ENCODE measurements at places on chromosomes 1 and 21. TPM values are rescaled to one million over a fixed set of nuclear protein-coding genes. Genes with fewer than 3 reads are reported as not detected.

- no peak for DNase-seq
Observed at GRCh38 chr1:183598386-183598785, 8.1 kb upstream of the NCF2 start.

DNA sequence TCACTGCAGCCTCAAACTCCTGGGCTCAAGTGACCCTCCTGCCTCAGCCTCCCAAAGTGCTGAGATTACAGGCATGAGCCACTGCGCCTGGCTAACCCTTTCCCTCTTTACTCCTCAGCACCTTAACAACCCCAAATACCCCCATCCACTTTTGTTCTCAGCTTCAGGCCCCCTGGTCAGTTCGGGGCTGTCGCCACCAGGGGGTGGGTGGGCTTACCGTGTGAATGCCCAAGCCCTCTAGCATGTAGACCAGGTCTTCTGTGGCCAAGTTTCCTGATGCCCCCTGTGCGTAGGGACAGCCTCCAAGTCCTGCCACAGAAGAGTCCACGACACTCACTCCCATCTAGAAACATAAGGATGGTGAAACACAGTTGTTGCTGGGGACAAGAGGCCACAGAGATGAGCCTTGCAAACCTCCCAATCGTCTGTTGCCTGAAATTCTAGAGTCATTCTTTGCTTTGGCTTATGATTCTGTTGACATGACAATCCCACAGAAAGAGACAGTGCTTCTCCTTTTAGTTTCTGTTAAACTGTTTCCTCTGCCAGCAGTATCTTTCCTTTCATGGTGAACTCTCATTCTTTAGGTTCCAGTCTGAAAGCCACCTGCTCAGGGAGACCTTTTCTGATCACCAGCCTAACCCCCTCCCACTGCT lies 3.8 kb upstream of the GALE start:
- DNase-seq: no peak

DNA sequence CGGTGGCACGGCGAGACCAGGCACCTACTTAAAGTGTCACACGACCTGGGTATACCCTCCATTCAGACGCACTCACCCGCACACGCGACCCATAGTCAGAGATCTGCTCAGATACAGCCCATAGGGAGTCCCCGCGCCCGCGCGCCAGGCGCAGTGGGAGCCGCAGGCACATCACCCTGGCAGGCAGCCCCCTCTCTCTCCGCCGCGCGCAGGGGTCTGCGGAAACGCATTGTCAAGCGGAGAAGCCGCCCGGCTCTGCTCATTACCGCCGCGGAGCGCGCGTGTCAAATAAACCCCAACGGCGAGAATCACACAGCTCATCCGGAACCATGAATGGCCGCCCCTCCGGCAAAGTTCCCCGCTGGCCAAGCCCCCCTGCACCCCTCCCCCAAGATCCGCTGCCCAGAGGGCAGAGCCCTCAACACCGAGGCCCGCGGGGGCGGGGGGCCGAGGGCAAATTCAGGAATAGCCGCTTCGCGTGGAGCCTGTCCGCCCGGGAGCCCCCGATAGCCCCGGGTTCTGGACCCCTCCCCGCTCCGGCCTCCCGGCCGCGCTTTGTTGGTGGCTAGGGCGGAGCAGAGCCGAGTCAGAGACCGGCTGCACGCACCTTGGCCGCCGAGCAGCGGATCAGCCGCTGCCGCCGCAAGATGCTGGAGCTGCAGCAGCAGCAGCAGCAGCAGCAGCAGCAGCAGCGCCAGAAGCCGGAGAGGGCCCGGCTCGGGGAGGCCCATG lies 522 bp downstream of the LRP8 start:
- peak; percentile 42 for DNase-seq

The ZNF593 gene
- 217 TPM for total RNA-seq

The CLEC20A gene
- not detected for total RNA-seq
